Transverse colon (tissue), 4 donors: ENCODE measurements at places on chromosomes 2 and 18.

DNA sequence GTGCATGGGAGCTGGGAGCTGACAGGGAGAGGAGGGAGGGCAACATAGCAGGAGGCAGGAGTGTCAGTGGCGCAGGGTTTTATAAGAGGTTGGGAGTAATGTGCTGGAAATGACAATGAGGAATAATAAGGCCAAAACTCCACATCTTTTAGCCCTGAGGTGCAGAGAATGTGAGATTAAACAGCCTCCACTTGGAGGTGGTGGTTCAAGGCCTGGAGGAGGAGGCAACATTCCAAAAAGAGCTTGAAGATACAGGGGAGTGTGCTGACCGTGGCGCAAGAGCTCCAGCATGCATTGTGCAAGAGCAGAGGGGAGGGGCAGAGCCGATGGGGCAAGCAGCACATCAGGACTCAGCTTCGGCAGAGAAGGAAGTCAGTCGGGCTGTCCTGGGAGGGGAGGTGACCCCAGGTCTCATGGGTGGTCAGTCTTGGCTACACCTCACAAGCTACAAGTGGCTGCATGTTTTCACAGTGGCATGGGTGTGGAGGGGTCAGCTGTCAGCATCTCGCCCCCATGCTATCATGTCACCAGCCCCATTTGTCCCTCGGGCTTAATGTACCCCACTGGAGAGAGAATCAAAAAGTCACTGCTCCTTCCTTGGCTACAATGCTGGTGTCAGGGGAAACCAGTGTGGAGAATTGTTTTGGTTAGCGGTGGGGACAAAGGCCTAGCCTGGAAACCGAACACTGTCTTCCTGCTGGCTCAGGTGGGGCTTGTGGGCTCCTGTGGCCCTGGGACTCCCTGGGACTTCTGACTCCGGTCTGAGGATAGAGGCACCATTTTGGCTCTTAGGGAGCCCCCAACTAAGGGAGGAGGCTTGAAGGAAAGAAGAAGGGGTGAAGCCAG is 208.0 kb downstream of the ZFP36L2 start:
- peak; percentile 79 for DNase-seq

GRCh38 chr2:129689653-129690448 is 289.6 kb upstream of the RAB6C start:
- DNase-seq: no peak

- DNase-seq: no peak
Observed at GRCh38 chr18:4631239-4631638, 176.1 kb upstream of the DLGAP1 start.

GRCh38 chr18:10059610-10060468 is 146.0 kb downstream of the VAPA start:
- no peak for DNase-seq

GRCh38 chr2:99593692-99594427 is 104.0 kb upstream of the REV1 start:
- no peak for DNase-seq

DNA sequence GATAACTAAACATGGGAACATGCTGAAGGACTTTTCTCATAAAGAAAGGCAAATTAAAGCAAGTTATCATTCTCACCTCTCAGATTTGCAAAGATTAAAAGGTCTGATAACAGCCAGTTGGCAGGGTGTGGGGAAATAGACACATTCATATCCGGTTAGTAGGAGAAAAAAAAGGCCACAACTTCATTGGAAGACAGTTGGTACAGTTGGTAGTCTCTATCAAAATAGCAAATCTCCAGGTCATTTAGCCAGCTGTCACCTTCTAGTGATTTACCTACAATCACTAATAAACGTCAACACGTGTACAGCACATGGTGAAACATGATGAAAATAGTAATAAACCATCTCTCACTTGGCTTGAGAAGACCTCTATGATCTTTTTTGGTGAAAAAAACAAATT is 16.6 kb downstream of the INPP5D start:
- no peak for DNase-seq
